ENCODE measurements at places on chromosomes 2 and 18.

DNA sequence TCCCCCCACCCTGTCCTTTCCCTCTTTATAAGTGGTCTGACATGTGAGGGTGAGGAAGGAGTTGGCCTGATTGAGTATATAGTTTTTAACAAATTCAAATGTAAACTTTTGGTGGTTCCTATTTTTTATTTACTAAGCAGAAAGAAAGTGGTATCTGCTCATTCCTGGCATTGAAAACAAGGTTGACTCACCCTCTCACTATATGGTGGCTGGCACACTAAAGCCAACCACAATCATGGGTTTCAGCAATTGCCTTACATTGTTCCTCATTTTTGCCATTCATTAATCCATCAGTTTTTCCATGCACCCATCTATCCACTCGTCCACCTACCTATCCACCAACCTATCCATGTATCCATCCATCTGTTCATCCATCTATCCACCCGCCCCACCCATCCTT is 75.4 kb upstream of the IGFBP5 start:
- DNase-seq = no peak

DNA sequence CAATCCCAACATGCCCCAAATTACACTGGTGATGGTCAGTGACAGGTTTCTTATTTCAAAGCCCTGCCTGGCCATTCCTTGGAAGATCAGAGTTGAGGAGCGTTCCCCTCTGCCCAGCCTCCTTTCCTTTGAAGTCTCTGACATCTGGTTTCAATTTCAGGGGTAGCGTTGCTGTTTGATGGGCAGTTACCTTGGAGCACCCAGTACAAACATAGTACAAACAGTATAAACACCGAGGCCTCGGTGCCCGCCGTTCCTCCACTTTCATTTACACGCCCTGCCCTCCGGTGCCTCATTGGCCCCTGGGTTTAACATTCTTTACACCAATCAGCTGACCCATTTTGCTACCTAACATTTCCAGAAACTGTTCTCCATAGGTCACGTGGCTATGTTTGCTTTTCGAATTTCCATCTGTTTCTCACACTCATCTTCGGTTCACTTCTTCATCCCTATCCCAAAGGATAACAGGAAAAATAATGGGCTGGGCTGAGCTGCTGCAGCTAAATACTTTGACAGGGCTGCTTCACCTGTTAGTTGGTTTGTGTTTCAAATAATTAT is 65.6 kb downstream of the NRP2 start:
- no peak for DNase-seq

- DNase-seq = no peak
These were observed 471.9 kb upstream of the TNP1 start for GRCh38 chr2:217331523-217332416.

- no peak for DNase-seq
These were observed 28.7 kb downstream of the RHOB start for GRCh38 chr2:20475567-20475952.

DNA sequence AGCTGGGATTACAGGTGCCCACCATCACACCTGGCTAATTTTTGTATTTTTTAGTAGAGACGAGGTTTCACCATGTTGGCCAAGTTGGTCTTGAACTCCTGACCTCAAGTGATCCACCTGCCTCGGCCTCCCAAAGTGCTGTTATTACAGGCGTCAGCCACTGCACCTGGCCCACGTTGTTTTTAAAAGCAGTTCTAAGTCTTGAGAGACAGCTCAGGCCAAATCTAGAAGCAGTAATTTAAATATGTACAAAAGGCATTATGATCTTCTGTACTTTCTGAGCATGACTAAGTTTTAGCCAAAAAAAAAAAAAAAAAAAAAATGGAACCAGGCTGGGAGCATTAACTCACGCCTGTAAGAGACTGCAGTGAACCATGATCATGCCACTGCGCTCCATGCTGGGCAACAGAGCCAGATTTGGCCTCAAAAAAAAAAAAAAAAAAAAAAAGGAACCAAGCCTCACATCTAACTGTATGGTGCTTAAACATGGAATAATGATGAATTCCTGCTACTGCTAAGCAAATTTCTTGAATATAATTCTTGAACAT is 4.0 kb downstream of the ABHD3 start:
- DNase-seq = no peak

DNA sequence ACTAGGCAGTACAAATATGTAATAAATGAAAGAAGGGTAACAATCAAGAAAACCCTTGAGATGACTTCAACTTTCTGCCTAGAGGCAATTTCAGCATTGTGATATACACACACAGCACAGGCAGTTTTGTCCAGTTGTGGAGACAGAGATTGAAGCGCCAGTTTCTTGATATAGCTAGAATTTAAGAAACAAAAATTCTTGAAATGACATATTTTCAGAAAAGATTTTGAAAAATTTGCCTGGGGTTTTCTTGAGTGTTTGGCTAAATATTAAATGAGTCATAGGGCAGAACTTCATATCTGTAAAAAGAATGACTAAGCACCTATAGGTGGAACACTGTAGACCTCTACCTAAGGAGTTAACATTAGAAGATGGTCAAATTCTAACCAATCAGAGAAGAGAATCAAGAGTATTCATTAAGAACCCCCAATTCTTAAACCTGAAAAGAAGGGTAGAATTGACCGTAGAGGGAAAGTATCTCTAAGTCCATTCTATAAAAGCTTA is 1266.8 kb upstream of the TMEFF2 start:
- DNase-seq = no peak

- no peak for DNase-seq
These were observed 30.0 kb upstream of the LINC00305 start for GRCh38 chr18:64178860-64179259.

- DNase-seq = no peak
These were observed 96.8 kb downstream of the GPD2 start for GRCh38 chr2:156532989-156533388.

- DNase-seq = no peak
These were observed 156.4 kb downstream of the NCKAP5 start for GRCh38 chr2:133411857-133412256.

- DNase-seq = no peak
These were observed 1.5 kb upstream of the LTBP1 start for GRCh38 chr2:32945286-32945685.

GRCh38 chr18:54742659-54743604 is 85.3 kb upstream of the RAB27B start:
- DNase-seq = no peak

DNA sequence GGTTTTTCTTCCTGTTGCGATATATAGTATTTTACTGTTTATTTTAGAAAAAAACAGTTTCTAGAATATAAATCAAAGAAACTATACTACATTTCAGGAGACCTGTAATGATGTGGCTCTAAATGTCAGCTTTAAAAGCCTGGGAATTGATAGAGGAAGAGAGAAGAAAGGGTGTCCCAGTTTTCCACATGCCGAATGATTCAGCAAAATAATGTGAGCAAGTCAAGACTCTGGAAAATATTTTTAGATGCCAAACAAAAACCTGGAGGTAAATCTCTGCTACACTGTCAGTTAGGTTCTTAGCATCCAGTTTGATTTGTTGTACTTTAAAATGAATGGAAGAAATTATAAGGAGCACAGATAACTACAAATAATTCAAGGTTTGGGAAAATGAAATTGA is 67.1 kb upstream of the DSG1 start:
- no peak for DNase-seq

DNA sequence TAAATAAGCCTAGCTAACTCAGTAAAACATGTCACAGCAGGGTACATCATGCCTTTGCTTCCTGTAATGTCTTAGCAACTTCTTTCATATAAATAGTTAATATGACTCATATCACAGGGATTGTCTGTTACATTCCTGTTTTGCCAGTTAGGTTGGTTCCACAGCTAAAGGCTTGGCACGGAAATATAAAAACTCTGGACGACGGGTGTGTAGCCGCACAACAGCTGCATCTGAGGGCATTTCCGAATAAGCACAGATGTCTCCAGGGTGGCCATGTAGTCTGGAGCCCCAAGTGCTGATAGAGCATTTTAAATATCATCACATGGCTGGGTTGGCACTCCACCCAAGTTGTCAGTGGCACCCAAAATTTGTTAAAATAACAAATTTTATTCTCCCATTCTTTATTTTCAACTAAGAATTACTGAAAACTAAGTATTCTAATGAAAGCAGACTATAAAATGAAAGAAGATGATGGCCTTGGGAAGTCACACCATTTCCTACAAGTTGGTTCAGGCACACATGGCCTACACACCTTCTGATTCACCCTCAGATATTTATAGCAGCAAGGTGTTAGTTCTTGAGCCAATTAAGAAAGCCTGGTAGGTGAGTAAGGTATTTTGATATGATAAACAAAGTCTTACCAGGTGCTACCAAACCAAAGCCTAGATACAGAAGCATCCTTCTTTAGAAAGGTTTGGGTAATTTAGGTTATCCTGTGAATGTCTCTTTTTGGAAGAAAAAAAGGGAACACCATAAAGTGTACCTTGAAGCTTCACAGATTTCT is 61.8 kb upstream of the STK17B start:
- DNase-seq = no peak

- no peak for DNase-seq
These were observed 295.4 kb downstream of the CYP26B1 start for GRCh38 chr2:71852141-71852711.

- DNase-seq = no peak
These were observed 93.4 kb downstream of the DOCK10 start for GRCh38 chr2:224948859-224949258.

DNA sequence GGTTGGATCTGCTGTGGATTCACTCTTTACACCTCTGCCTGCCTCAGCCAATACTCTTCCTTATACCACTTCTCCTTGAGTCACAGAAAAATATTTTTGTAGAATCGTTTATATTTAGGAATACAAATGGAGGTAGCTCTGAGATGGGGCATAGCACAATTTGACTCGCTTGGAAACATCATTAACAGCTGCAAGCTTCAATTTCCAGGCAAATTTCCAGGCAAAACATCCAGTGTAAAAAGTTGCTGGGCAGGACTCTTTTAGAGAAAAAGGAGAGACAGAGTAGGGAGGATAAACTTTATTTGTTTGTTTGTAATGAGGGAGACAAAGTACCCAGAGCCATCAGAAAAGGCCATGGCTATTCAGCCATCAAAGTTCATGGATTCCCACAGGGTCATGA is 74.4 kb upstream of the SOX11 start:
- DNase-seq = no peak

GRCh38 chr2:236904389-236905263 is 181.1 kb upstream of the COPS8 start:
- DNase-seq = no peak

Measured in GM19239 (cell line).